Stimulated activated CD8-positive, alpha-beta memory T cell treated with anti-CD3 and anti-CD28 coated beads, Interleukin-7, amount 100 ng/mL, for 1 hour (primary cell): ENCODE measurements at places on chromosomes 2 and 18.

DNA sequence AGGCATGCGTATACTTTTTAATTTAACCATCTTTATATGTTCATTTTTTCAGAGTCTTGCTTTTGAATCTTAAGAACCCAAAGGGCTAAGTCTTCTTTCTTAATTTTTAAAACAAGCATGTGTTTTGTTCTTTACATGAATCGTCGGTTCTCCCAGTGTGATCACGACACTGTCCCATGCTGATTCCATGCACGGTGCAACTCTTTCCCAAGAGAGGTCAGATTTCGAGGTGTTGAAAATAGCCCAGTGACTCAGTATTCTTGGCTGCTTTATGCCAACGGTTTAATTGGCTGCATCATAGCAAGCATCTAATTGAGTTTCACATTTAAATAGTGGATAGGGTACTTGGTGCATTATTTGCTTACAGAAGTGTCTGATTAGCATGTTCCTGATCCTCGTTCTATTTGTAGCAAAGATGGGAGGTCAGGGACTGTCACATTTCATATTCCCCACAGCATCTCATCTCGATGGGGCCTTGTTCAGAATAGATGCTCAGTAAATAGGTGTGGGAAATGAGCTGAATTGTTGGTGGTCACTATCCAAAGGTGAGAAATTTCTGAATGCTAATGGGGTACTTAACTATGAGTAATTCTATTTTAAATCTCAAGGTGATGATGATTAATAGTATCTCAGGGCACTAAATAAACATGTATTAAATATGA is 2.8 kb downstream of the NPAS2 start:
- DNase-seq: no peak

DNA sequence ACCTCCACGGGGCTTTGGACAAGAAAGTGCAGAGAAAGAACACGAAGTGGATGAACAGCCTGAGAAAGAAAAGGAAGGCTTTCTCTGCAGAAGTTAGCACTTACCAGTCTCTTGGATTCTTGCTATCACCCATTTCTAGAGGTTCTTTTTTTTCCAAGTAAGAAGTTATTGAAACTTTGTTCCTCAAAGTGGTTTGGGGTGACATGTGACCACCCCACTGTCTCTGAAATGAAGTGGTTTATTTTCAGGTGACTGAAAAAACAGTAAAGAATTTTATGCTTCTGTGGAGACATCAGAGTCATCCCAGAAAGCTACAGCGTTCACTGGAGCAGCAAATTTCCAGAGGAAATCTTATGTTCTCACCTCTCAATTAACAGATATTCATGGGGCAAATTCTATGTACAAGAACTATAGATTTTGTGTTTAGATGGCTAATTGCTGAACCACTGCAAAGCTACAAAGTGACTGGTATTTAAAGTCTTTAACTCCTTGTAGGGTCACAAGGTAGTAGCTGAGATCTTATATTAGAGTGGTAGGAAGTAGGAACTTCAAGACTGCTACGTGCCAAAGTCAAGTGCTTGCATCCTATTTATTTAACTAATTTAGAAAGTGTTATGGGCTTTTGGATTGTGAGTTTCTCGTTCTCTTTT is 267.5 kb downstream of the TGIF1 start:
- DNase-seq: no peak

- DNase-seq: no peak
Measured at GRCh38 chr18:43160509-43160908, 45.0 kb upstream of the RIT2 start.

- no peak for DNase-seq
Measured at GRCh38 chr18:76507830-76508385, 12.9 kb upstream of the ZNF516 start.

DNA sequence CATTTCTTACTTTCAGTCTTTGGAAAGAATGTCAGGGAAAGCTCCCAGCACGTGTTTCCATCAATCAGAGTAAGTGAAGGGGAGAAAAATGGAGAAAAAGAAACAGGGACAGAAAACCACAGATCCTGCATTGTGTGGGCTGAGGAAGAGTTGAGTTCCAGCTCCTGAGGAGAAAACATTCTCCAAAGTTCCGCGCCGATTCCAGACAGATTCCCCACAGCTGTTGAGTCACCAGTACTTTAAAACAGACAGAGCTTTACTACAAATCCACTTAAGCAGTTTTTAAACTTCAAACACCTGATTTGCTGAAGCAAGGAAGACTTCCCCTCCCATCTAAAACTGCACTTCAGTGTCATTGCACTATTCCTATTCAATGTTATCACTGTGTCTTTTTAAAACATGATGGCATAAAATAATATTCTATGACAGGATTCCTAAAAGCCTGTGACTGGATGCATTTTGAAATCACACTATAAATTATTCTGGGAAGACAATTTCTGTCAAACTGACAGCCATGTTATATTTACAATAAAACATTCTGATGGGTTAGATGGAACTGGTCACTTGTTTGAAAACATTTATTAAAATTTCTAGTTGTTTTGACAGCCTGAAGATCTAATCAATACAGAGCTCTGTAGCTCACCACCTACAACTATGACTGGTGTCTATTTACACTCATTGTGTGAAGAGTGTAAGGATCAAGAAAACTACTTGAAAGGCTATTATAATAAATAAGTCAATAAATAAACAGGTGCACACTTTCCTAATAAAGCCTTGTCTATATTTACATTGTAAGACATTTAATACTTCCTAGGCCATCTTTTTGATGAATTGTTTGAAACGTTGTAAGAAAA is 40.9 kb downstream of the TCF4 start:
- no peak for DNase-seq

- no peak for DNase-seq
Measured at GRCh38 chr2:190572246-190572645, 37.7 kb upstream of the NEMP2 start.

GRCh38 chr18:21803495-21803894 is 62.9 kb downstream of the MIB1 start:
- no peak for DNase-seq

GRCh38 chr2:241390301-241391206 is 34.5 kb downstream of the FARP2 start:
- no peak for DNase-seq

DNA sequence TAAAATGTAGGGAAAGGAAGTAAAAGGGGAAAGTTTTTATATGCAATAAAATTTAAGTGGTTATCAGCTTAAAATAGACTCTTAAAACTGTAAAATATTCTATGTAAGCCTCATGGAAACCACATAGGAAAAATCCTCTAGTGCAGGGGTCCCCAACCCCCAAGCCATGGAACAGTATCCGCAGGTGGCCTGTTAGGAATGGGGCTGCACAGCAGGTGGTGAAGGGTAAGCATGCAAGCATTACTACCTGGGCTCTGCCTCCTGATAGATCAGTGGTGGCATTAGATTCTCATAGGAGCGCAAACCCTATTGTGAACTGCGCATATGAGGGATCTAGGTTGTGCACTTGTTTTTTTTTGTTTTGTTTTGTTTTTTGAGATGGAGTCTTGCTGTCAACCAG is 1409.3 kb upstream of the CDH2 start:
- no peak for DNase-seq

GRCh38 chr2:36616947-36617346 is 19.0 kb upstream of the FEZ2 start:
- DNase-seq: no peak

- no peak for DNase-seq
Measured at GRCh38 chr18:35267809-35268208, 22.2 kb downstream of the ZSCAN30 start.

- no peak for DNase-seq
Measured at GRCh38 chr2:17758118-17758517, 4.2 kb downstream of the GEN1 start.

DNA sequence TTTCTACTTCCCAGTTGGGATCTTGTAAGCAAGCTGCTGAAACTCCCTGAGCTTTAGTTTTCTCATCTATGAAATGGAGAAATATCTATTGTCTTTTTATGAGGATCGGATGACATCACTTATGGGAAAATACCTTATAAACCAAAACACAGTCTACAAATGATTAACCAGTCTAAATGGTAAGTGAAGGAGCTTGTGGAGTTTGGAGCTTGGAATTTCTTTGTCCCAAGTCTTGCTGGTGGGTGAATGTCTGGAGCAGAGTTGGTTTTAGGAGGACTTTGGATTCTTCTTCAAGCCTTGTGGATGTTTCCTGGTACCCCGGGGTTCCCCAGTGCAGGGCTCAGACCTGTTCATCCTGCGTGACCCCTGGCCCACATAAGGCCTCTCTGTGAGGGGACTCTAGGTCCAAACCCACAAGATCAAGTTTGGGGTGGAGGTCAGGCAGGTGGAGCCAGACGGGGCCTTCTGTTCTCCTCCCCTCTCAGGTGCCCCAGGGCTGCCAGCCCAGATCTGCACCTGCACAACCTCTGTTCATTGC is 43.2 kb downstream of the FOSL2 start:
- DNase-seq: no peak

DNA sequence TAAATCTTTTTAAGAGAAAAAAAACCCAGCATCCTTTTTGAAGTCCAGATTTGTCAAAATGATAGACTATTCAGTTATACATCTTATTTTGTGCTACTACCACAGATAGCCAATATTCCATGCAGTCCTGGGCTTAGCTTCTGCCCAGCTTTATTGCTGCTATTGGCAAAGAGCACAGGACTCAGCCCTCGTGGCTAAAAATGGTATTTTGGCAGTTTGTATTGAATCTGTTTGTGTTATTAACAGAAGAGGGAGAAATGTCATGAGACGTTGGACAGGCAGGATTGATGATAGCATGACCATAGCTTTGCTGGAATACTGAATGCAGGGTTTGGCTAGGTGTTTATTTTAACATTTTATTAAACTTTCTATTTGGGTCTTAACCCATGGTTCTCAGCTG is 19.4 kb downstream of the ELAC1 start:
- no peak for DNase-seq

DNA sequence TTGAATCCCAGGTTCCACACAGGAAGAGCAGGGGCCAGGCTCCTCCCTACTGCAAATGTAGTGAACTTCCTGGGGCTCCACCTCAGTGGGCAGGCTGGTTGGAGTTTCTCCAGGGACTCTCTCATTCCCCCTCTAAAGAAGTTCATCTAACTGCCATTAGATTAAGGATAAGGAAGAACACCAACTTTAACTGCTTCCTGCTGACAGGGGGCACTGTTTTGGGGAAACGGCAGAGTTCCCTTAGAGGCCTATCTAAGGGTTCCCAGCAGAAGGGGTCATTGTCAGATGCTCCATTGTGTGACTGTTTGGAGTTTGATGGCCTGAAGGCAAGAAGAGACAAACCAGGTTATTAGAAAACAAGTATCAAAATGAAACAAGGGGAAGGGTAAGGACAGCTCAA is 2159.7 kb upstream of the PIK3C3 start:
- DNase-seq: no peak

- DNase-seq: no peak
Measured at GRCh38 chr2:74751981-74752851, 81.7 kb upstream of the HK2 start.

DNA sequence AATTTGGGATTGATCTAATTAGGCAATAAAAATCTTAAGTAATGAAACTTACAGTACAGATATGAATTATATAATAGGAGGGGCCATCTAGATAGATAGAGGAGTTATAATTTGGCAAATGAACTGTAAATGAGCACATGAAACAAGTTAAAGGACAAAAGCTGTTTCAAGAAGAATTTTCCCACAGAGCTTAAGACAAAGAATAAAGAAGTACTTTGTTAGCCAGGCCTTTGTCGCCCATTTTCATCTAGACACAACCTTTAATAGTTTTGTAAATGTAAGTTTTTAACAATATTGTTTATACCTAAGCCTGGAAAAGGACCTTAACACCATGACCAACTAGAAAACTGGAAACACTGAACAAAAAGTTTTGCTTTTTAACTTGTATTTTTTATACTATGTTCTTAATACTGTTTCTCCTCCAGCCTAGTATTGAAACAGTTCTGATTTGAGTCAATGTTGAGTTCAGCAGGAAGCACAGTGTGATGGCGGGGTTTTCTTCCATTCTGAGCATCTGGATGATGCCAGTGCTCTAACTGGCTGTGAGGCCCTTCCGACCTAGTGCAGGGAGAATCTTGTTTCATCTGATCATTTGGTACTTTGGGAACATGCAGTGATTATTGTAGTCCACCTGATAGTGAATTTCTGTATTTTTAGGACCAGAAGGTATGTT is 37.6 kb downstream of the FARP2 start:
- DNase-seq: no peak

DNA sequence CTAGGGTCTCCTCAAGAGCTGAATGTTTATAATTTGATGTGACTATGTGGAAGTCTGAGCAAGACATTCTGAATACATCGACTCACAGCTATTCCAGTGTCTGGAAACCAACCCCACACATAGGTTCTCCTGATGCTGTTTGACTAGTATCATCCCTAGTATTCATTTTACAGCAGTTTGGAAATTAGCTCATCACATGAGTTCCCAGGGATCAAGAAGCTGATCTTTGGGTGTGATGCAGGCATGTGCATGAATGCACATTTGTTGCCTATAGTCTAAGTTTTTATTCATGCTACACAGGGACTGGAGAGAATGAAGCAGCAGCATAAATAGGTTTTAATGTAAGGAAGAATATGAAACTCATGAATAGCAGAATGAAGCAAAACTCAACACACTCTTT is 284.3 kb upstream of the SPRED2 start:
- DNase-seq: no peak

GRCh38 chr2:25241452-25241851 is 73.1 kb upstream of the POMC start:
- no peak for DNase-seq

GRCh38 chr2:209451209-209451834 is 27.5 kb downstream of the MAP2 start:
- DNase-seq: no peak

DNA sequence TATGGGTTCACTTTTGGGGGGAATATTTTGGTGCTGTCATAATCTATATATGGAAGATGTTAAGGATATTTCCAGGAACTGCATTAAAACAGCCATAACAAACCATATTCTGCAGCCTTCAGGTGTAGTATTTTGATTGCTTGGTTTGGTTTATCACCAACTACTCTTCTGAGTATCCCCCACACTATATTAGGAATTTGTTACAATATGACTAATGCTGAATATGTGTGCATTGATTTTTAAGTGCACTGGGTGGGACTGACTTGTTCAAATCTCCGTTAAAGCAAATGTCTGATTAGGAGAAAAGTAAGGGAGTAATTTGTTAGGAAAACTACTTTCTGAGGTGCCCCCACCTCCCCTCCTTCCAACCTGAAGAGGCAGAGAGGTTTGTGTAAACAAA is 47.7 kb downstream of the SPTBN1 start:
- DNase-seq: no peak
